ENCODE measurements at places on chromosomes 4 and X.

GRCh38 chr4:182560358-182560757, 317.2 kb downstream of the TENM3 start:
- DNase-seq = no peak

- DNase-seq = no peak
Measured at GRCh38 chr4:78171482-78171881, 114.4 kb downstream of the FRAS1 start.

DNA sequence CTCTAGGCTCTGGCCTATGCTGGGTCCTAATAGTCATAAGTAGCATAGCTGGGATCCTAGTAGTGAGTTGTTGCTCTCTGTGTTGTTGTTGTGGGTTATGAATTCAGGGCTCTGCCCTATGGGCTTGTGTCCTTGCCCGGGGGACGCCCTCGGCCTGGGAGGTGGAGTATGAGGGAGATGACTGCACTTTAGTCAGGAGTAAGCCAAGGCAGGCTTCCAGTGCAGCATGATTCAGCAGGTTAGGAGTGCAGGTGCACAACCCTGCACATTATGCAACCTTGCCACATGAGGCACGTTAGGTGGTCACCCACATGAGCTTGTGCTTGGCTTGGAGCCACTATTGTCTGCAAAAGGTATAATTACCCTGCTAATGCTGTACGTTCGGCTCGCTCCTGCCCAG, 58.4 kb upstream of the CCDC149 start:
- no peak for DNase-seq

DNA sequence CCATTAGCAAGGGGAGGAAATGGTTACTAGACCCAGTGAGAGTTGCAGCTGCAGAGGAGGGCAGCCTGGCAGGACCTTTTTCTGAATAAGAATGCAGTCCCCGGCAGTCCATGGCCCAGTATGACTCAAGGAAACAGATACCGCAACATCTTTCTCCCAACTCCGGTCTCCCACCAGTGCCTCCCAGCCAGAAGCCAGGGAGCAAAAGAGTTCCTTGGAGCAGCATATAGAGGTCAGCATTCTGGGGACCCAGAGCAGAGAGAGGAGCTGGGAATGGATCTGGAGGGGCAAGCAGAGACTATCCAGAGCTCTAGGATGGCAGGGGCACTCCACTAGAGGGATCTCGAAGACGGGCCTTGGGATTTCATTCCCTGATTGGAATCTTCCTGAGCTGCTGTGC, 339.2 kb upstream of the AADAT start:
- no peak for DNase-seq

DNA sequence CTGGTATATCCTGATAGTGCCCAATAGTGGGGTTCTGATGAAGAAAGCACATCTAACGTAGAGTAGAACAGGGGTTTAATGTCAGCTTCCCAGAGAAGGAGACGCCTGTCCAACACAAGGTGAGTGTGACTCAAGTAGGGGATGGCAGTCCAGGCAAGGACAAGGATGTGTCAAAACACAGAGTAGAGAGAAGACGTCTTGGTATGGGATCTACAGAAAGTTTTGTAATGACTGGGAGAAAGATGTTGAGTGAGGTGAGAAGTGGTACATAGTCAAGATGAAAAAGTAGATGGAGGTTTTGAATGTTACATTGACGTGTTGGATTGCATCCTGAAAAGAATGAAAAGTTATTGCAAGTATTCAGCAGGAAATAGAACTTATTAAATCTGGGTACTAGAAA, 124.4 kb downstream of the TMA16 start:
- DNase-seq = no peak

GRCh38 chr4:13430834-13431568, 53.1 kb downstream of the RAB28 start:
- DNase-seq = no peak

GRCh38 chrX:11504234-11504633, 161.5 kb downstream of the ARHGAP6 start:
- DNase-seq = no peak

DNA sequence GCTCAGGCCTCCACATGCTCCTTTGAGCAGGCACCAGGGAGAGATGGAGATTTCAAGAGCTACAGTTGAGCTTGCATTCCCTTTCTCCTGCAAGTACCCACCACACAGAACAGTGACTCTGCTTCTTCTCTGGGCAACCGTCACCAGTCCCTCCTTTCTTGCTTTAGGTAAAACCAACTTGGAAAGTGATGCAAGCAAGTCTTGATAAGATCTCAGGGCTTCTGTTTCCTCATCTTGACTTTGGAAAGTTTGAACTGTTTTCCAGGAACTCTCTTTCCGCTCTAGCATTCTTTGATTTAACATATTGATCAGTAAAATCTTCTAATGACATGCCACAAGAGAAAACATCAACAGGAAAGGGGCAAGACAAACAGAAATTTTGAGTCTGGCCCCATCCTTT, 73.7 kb downstream of the USP46 start:
- DNase-seq = no peak
